Substantia nigra (tissue), 51 donors: ENCODE measurements at places on chromosomes 6 and 20.

- DNase-seq, result no peak
Observed at GRCh38 chr6:132400555-132400882, 756 bp downstream of the MOXD1 start.

- DNase-seq, result no peak
Observed at GRCh38 chr6:129894921-129895320, 33.8 kb upstream of the TMEM244 start.

DNA sequence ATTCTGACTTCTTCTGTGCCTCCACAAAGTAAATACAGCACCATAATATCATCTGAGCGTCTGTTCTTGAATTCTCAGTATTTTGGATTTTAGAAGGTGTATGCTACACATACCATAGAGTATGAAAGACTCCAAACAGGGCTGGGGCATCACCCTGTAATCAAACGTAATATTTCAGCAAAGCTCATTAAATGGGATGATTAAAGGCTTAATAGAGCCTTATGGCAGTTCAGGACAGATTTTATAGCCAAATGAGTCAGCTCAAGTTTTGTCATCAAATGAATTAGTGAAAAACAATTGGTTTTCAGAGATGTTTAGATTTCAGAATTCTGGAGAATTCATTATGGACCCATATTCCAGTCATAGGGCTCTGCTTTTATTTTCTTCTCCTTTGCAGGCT, 68.9 kb downstream of the TULP4 start:
- DNase-seq, result no peak

DNA sequence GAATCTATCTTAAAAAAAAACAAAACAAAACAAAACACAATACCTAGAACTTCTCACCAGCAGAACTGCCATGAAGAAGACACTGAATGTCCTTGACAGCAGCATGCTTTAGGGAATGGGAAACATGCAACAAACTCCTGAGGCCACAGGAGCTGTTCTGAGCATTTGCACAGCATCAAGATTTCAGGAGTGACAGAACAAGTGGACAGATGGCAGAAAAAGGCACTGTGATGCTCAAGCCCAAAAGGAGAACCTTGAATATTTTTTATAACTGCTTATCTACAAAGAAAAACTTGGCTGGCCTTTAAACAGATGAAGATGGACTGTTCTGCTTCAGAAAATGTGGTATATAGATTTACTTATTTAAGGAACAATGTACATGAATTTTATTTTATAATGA, 158.9 kb downstream of the RALGAPA2 start:
- no peak for DNase-seq
